ENCODE measurements at places on chromosomes 11 and 22.

- no peak for DNase-seq
Observed at GRCh38 chr22:26170795-26171580, 1.7 kb downstream of the SEZ6L start.

GRCh38 chr11:80415580-80415979 is 974.8 kb upstream of the TENM4 start:
- no peak for DNase-seq

- DNase-seq = no peak
Observed at GRCh38 chr11:19718051-19718450, 5.4 kb downstream of the NAV2 start.

GRCh38 chr11:96160732-96161306 is 182.2 kb downstream of the MAML2 start:
- no peak for DNase-seq

DNA sequence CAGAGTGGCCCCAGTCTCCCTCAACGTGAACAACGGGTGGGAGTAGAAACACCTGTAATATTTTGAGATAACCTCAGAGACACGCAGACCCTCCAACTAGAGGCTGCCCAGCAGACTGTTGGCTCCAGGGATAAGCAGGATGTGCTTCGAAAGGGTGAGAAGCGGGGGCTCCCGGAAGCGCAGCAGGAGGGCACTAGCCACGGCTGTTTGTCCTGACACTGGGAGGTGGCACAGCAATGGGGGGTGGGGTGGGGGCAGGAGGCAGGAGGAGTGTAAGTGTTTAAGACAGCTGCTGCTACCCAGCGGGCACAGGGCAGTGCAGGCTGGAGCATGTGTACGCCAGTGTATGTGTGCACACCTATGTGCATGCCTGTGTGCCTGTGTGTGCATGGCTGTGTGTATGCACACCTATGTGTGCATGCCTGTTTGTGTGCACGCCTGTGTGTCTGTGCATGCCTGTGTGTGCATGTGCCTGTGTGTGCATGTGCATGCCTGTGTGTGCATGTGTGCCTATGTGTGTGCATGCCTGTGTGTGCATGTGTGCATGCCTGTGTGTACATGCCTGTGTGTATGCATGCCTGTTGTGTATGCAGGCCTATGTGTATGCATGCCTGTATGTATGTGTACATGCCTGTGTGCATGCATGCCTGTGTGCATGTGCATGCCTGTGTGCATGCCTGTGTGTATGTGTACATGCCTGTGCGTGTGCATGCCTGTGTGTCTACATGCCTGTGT is 154.7 kb downstream of the SHANK2 start:
- DNase-seq = no peak
